Type B pancreatic cell (in vitro differentiated cells): ENCODE measurements at places on chromosomes 13 and 19. TPM values are rescaled to one million over a fixed set of nuclear protein-coding genes. Genes with fewer than 3 reads are reported as not detected.

The FFAR2 gene
- 1.1 and 2.2 TPM in 2 replicates for total RNA-seq

The NAPSA gene
- total RNA-seq = 2.3 and 6.0 TPM in 2 replicates

The PRR22 gene
- 3.3 and 5.2 TPM in 2 replicates for total RNA-seq

The CALR3 gene
- not detected in 2 replicates for total RNA-seq

- no peak for DNase-seq
Measured at GRCh38 chr13:112809332-112810315, 119.8 kb downstream of the ATP11A start.

DNA sequence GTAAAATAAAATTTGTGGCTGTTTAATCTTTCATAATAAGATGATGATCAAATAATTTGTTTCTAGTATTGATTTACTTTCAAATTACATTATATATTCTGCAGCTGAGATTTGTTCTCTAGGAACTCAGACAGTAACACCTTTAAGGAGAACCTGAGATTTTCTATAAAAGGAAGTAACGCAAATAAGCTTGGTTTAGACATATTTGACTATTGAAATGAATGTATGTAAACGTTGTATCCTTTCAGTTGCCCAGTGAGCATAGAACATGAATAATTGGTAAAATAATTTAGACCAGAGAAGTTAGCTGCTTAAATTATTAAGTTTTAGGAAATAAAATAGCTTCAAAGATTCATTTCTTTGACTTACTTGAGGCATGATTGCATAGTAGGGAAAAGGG lies 3.1 kb downstream of the CDK8 start:
- no peak for DNase-seq

- no peak for DNase-seq
Measured at GRCh38 chr13:80363890-80364503, 23.1 kb upstream of the SPRY2 start.

DNA sequence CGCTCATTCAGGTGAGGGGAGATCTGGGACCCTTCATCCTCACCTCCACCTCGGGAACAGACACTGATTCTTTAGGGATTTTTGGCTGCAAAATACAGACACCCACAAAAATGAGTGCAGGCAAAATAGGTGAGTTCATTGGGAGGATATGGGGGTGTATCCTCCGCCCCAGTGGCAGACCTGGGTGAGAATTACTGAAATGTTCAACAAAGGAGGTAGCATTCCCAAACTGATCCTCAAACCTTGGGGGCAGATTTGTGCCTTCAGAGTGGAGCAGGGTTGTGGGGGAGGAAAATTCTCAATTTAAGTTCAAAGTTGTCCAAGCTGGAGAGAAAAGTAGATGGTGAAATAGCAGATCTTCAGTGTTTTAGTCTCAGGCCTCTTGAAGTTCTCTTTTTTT lies 31.3 kb upstream of the SIN3B start:
- DNase-seq = no peak

DNA sequence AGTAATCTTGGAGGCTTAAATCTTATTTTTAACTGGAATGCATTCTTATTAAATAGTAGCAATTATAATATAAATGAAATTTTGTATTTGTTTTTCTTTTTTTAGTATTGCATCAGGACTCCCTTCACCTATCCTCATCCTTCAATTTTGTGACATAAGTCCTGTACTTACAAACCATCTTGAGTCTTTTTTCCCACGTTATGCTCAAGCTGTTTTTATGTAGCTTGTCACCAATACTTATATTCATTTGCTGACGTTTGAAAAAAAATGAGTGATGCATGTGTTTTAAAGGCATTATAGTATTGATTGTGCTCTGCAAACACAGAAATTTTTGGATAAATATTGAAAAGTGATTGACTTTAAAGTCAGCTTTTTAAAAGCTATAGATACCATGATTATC lies 888 bp downstream of the GPR18 start:
- no peak for DNase-seq

DNA sequence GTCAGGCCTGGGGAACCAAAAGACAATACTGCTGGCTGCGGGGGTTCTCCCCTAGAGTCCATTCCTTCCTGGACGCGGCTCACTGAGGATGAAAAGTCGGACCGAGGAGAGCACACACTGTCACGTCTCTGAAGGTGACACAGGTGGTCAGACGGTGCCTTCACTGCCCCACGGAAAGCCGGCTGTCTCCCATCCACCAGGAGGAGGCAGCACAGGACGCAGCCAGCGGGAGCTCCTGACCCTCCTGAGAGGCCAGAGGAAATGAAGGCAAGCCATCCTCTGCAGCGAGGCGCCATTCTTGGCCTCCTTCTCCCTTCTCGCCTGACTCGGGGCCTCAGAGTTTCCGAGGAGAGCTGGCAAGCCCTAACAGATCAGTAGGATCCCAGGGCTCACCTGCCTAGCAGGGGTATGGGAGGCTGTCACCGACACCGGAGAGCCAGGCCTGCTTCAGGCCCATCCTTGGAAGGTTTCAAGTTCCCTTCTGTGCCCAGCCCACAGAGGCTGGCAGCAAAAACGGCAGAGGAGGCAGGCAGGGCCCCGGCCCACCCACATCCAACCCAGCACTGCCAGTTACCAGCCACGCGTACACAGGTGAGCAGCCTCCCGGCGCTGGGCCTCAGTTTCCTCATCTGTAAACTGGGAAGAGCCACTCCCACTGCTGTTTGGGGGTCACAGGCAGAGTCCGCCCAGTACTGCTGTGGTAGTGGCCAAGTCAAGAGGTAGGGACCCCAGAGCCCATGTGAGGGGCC lies 4.5 kb downstream of the REXO1 start:
- DNase-seq = no peak

- DNase-seq = peak; percentile 34
Measured at GRCh38 chr19:54317108-54317964, 4.4 kb upstream of the LILRA5 start.

GRCh38 chr13:31413516-31413915 lies 213.7 kb downstream of the B3GLCT start:
- no peak for DNase-seq

DNA sequence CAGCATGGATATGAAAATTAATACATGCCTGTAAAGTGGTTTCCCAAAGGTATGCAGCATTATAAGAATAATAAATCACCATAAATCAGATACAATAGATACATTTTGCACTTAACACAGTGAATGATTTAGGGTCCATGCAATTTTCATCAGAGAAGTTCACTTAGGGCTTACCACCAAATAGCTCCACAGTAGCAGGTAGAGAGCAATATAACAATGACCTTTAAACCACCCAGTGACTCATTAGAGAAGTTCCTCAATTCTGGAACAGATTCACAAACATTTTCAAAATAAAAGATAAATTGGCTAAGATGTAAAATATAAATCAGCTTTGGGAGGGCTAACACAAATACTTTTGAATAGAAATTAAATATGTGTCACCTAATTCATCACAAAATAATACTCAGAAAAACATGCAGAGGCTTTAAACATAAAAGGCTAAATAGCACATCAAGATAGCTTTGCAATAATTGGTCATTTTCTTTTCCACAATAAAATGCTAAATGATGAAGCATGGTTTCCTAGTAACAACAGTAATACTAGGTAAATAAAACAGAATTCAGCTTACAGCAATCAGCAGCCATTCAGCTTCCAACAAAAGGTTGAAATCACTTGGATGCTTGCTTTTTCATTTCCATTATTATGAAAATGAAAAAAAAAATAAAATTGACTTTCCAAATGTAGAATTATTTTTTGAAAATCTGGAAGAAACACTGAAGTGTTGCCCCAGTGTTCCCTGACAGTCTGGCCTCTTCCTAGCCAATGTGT lies 84.3 kb upstream of the NBEA start:
- no peak for DNase-seq
